ENCODE measurements at places on chromosomes 4 and X. TPM values are rescaled to one million over a fixed set of nuclear protein-coding genes. Genes with fewer than 3 reads are reported as not detected.

- H3K27ac ChIP-seq, result no peak overlapping the region
- H3K4me3 ChIP-seq, result no peak overlapping the region
- peaks cover 12% of the 10 kb centered on the region for H3K27me3 ChIP-seq
- DNase-seq, result no peak
Observed at GRCh38 chr4:102959496-102959895, 60.0 kb downstream of the SLC9B1 start.

DNA sequence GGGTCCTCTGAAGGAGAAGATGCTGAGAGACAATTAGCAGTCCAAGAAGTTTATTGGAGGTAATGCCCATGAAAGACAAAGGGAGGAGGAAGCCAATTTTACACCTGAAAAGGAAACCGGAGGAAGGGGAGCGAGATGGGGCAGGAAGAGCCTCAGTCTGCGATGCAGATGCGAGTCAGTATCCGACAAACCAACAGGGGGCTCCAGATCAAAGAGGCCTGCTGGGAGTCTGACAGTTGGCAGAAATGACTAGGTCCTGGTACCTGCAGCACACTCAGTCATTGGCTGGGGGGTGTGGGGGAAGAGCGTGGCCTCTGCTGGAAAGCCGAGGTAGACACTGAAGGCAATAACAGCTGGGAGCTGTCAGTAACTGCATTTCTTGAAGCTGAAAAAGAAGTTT lies 231.1 kb upstream of the CENPE start:
- H3K4me1 ChIP-seq, result no peaks in the 10 kb centered on the region
- H3K36me3 ChIP-seq, result no peaks in the 10 kb centered on the region
- DNase-seq, result peak; percentile 28
- H3K27ac ChIP-seq, result no peak overlapping the region

DNA sequence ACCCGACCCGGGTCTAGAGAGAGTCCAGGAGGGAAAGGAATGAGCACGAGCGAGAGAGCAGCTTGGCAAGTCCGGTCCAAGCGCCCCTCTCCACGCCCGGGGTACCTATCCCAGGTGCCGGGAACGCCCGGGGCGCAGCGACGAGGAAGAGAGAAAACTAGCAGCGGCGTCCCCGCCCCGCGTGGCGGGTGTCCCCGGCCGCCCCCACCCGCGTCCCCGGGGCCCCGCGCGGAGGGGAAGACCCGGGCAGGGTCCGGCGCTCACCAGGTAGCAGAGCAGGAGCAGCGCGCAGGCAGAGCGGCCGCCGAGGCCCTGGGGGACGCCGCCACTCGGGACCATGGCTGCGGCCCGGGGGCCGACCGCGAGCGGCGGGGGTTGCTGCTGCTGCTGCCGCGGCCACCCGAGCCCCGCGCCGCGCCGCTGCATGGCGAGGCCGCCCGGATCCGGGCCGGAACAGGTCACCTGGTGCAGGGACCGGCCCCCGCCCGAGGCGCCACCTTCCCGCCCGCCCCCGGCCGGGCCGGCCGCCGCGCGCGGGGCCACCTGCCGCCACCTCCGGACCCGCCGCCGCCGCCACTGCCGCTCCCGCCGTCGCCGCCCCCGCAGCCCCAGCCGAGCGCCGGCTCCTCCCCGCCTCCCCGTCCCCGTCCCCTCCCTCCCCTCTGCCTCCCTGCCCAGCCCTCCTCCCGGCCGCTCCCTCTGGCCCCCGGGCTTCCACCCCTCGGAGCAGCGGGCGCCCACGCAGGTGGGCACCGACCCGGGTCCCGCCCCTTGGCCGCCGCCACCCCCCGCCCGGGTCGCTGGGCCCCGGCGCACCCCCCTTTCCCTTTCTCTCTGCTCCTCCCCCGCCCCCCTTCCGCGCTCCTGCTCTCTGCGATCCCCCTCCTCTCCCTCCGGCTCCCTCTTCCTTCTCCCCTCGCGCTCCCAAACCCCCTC lies at the start of gene SEL1L3:
Gene SEL1L3 (minus strand): TSS at position 578 of the 936 bp plus-strand sequence. CDS start 152 bp downstream, at position 426.
- no peaks in the 10 kb centered on the region for H3K27me3 ChIP-seq
- peak within 1 kb of the TSS; percentile 94 for H3K27ac ChIP-seq

DNA sequence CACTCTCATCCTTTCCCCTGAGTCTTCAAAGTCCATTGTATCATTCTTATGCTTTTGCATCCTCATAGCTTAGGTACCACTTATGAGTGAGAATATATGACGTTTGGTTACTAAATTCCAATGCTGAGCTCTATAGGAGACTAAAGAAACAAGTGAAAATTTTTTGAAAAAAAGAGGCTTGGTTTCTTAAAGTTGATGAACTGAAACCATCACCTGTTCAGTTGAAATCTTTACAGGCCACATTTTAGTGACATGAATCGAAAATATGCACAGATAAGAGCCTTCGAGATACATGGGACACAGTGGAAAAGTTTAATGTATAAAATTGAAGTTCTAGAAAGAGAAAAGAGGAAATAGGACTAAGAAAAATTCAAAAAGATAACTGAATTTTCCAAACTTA lies 195.8 kb downstream of the GPM6A start:
- peaks cover 7% of the 10 kb centered on the region for H3K27me3 ChIP-seq
- H3K4me3 ChIP-seq, result no peak overlapping the region
- no peak for DNase-seq
- no peaks in the 10 kb centered on the region for H3K4me1 ChIP-seq

DNA sequence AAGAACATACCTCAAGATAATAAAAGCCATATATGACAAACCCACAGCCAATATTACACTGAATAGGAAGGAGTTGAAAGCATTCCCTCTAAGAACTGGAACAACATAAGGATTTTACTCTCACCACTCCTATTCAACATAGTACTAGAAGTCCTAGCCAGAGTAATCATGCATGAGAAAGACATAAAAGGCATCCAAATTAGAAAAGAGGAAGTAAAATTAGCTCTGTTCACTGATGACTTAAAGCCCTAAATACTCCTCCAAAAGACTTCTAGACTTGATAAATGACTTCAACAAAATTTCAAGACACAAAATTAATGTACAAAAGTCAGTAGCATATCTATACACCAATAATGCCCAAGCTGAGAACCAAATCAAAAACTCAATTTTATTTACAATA lies 235.7 kb downstream of the NKX6-1 start:
- no peak for DNase-seq
- no peak overlapping the region for H3K4me3 ChIP-seq
- no peak overlapping the region for H3K27ac ChIP-seq
- peaks cover 3% of the 10 kb centered on the region for H3K27me3 ChIP-seq

- DNase-seq, result no peak
- no peaks in the 10 kb centered on the region for H3K36me3 ChIP-seq
- peaks cover 22% of the 10 kb centered on the region for H3K4me1 ChIP-seq
- no peak overlapping the region for H3K27ac ChIP-seq
- no peak overlapping the region for H3K4me3 ChIP-seq
Observed at GRCh38 chr4:155962767-155963166, 9.1 kb upstream of the CTSO start.

DNA sequence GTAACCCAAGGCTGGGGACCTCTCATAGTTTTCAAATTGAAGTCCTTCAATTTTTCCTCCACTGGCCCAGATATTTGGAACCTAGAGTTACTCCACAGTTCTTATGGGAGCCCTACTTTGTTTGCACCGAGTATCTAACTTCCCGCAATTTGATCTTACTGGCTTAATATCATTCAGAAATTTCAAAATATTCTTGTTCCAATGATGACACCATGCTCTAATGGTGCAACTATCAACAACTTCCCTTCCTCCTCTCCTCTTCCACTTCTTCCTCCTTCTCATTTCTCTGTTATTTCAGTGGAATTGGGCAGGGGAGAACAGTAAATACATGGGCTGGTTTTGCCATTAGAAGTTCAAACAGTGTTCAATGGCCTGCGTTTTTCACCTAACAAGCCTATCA lies 20.2 kb downstream of the PDCL2 start:
- H3K4me1 ChIP-seq, result no peaks in the 10 kb centered on the region
- peaks cover 9% of the 10 kb centered on the region for H3K36me3 ChIP-seq
- no peak overlapping the region for H3K27ac ChIP-seq
- no peak for DNase-seq
- H3K4me3 ChIP-seq, result no peak overlapping the region

DNA sequence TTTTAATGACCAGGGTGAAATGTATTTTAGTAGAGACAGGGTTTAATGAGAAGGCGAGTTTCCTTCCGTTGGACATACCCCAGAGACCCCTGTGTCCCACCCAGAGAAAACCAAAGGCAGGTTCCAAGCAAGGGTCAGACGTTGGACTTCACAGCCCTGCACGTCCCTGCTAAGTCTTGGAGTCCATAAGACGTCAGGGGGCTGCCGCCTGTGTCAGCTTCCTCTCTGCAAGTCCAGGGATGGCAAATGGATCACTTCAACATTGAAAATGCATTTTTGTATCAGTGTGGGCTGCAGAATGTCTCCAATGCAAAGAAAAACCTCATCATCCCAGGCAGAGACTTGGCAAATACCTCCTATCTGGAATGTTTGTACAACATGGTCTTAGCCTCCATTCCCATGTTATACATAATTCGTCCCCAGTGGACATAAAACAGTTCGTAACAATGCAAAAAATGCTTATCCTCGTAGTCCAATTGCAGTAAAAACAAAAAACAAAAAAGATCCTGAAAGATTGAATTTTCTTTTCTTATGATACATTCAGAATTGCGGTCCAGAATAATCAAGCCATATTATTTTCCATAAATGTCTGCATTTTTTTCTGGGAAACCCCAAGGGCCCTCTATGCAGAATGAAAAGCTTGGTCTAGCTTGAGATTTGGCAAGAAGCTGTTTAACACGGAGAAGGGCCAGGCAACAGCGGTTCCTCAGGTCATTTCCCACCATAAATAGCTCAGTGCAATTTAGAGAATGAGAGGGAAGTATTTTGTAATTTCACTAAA lies 190.9 kb downstream of the SHOX start:
- no peaks in the 10 kb centered on the region for H3K27me3 ChIP-seq
- peaks cover 1% of the 10 kb centered on the region for H3K36me3 ChIP-seq

DNA sequence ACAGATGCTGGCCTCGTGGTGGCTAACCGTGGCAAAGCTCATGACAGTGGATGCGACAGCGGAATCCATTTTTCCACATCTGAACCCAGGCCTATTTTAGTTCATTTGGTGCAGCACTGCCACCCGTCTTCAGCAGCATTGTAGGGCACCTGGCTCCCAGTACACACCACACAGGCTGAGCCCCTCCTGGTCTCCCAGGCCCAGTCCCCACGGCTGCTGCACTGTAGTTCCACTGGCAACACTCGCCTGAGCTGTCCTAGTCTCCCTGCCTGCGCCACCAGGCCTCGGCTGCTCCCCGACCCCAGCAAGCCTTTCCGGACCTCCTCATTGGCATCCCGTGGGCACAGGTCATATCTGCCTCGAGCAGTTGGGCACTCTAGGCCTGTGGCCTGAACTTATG lies 76.2 kb downstream of the MTMR1 start:
- no peak overlapping the region for H3K27ac ChIP-seq
- no peak overlapping the region for H3K4me3 ChIP-seq
- H3K4me1 ChIP-seq, result peaks cover 3% of the 10 kb centered on the region
- peak; percentile 85 for DNase-seq

DNA sequence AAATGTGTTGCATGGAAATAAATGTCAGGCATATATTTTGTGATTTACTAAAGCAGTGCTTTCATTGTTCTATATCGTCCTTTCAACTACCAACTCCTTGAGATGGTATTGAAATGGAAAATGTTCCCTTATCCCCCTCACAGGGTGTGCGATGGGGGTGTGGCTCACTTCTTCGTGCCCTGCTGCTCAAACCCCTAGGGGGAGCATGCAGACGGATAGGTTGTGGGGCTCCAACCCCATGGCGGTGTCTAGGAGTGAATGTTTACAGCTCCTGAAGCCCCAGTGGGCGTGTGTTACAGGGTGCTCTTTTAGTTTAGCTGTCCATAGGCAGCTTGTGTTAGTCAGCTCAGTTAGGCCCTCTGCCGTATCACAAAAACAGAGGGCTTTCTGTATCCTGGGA lies 287.7 kb upstream of the EMCN start:
- no peaks in the 10 kb centered on the region for H3K27me3 ChIP-seq
- no peak for DNase-seq
- H3K27ac ChIP-seq, result no peak overlapping the region
- no peak overlapping the region for H3K4me3 ChIP-seq

DNA sequence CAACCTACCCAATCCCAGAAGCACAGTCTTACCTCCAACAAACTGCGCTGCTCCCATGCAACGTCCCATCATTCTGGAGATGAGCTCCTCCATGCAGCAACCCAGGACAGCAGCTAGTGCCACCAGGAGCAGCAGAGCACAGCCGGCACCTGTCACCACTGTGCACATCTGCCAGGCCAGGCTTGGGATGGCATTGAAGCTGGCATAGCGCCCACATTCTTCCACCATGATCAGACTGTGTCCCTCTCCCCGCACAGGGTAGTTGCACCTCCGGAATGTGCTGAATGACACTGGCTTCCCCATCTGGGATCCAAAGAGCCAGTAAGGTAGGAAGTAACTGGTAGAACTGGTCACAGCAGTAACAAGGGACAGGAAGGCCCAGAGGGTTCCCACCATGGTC lies 8.8 kb downstream of the LHFPL1 start:
- H3K4me3 ChIP-seq, result no peak overlapping the region
- no peak for DNase-seq

DNA sequence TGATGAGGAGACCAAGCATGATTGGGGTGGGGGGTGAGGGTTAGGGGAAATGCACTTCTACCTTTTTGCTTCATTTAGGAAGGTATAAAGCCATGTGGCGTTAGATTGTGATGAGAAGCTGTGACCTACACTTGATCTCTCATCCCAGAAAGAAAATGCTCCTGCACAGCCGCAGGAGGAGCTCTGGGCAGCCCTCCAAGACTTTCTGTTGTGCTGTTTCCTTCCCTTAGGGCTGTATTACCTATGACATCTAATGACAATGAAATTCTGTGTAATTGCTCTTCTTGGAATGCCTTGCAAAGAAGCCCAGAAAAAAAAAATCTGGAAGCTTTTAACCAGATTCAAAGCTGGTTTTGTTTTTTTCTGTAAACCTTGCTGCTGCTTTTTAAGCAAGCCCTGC lies 13.4 kb downstream of the PRPS2 start:
- H3K27ac ChIP-seq, result no peak overlapping the region
- H3K36me3 ChIP-seq, result peaks cover 2% of the 10 kb centered on the region
- H3K27me3 ChIP-seq, result peaks cover 2% of the 10 kb centered on the region
- H3K4me1 ChIP-seq, result no peaks in the 10 kb centered on the region
- no peak overlapping the region for H3K4me3 ChIP-seq
- DNase-seq, result no peak

Gene HELT
- total RNA-seq, result not detected

Gene VCX3B
- total RNA-seq, result not detected

Gene CCSER1
- total RNA-seq, result not detected

Gene IL1RAPL1
- total RNA-seq, result not detected

Gene GABRG1
- not detected for total RNA-seq

Gene PLK4
- 3.1 TPM for total RNA-seq

Gene FRMD7
- total RNA-seq, result 0.34 TPM

Gene FMR1
- total RNA-seq, result 34.6 TPM

Gene KIF4A
- total RNA-seq, result 4.5 TPM

Gene OPN1MW
- total RNA-seq, result not detected

Gene PCSK1N
- total RNA-seq, result 69.2 TPM

Gene FAAH2
- 1.2 TPM for total RNA-seq

Data from chondrocyte (in vitro differentiated cells).